ENCODE measurements at places on chromosomes 5 and 9. TPM values are rescaled to one million over a fixed set of nuclear protein-coding genes. Genes with fewer than 3 reads are reported as not detected.

Gene SLC22A4
- not detected for polyA plus RNA-seq

Gene FOCAD
- 17.2 TPM for polyA plus RNA-seq

Gene DNM1
- not detected for polyA plus RNA-seq

Gene KCNN2
- polyA plus RNA-seq, result not detected

Gene PCDHGA11
- not detected for polyA plus RNA-seq

Measured in CD4-positive, CD25-positive, alpha-beta regulatory T cell (primary cell).